ENCODE measurements at places on chromosomes 12 and 14. TPM values are rescaled to one million over a fixed set of nuclear protein-coding genes. Genes with fewer than 3 reads are reported as not detected.

DNA sequence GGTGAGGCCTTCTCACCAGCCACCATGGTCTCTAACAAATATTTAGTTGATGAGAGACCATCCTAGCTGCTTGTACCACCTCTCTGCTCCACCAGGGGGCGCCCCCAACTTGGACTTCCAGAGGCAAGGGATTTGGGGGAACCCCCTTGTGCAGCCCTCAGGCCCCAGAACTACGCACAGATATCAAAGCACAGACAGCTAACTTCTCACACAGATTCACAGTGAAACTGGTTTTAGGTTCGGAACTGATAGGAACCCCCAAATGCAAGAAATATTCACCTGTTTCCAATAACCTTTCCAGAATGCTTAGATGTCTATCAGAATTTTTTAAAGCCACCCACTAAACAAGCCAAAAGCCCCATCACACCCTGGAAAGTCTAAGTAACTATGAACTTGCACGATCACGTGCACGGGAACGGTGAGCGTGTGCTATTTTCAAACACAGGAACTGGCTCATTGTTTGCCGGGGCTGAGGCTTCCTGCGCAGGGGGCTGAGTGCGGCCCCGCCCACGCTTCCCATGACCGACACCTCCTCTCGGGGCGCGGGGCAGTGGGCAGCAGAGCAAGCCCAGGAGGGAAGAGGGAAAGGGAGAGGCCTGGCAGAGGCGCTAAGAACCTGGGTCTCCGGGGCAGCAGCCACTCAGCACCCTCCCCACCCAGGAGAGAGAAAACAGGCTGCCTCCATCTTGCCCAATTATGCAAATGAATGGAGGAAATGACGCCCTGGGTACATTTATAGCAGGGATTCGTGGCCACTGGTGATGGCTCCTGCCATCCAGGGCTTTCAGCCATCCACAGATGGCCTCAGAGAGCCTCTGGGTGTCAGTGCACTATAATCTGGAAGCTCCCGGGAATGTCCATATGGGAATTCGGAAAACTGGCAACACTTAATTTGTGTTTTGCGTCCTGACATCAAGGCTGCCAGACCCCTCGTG is 79.4 kb upstream of the GPR68 start:
- peaks cover 87% of the 10 kb centered on the region for H3K36me3 ChIP-seq
- peak overlapping the region; percentile 39 for H3K4me3 ChIP-seq
- DNase-seq, result peak; percentile 82
- H3K27me3 ChIP-seq, result no peaks in the 10 kb centered on the region
- H3K27ac ChIP-seq, result peak overlapping the region; percentile 92

AMDHD1 gene
- polyA plus RNA-seq, result 0.43 TPM

- no peaks in the 10 kb centered on the region for H3K27me3 ChIP-seq
- no peak overlapping the region for H3K27ac ChIP-seq
- H3K4me1 ChIP-seq, result peaks cover 26% of the 10 kb centered on the region
- no peaks in the 10 kb centered on the region for H3K36me3 ChIP-seq
- no peak for DNase-seq
Measured at GRCh38 chr12:56987011-56987410, 19.3 kb downstream of the ZBTB39 start.

CLECL1 gene
- 3.5 TPM for polyA plus RNA-seq

AICDA gene
- 0.13 TPM for polyA plus RNA-seq

DNA sequence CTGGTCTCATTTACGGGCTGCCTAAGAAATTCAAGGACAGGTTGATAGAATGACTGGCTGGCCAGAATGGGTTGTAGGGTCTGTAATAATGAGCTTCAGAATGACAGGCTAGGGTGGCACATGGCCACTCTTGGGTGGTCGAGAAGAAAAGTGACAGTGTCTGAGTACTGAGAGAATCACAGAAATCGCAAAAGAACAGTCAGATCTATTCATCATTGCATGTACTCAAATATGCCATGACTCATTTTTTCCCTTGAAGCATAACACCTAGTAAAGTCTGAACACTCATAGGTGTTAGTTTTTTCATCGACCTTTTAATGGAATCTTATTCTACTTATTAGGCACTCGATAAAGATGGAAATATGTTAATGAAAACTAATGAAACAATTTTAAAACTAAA is 37.8 kb upstream of the SEL1L start:
- H3K27ac ChIP-seq, result no peak overlapping the region
- H3K4me3 ChIP-seq, result no peak overlapping the region
- DNase-seq, result no peak
- no peaks in the 10 kb centered on the region for H3K36me3 ChIP-seq
- H3K27me3 ChIP-seq, result no peaks in the 10 kb centered on the region
- no peaks in the 10 kb centered on the region for H3K4me1 ChIP-seq

DNA sequence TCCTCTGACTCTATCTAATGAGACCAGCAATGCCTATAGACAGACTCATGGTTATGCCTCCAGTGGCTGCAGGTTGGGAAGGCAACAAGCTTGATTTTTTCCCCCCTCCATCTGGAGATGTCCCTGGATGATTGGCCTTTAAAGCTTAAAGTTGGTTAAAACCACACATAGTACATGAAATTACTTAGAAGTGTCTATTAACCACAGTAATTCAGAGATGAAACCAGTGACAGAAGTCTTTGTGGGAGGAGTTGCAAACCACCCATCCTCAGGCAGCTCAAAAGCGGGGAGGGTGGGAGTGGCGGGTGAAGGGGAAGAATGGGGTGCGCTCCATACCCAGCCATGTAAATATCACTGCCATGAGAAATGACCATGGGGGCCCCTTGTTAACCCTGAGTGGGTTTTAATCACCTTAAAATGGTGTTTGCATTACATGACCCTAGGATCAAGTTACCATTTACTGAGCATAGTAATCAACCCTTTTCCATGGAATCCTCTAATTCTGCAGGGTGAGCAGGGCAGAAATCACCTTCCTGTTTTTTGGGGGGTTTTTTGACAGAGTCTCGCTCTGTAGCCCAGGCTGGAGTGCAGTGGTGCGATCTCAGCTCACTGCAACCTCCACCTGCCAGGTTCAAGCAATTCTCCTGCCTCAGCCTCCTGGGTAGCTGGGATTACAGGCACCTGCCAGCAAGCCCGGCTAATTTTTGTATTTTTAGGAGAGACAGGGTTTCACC is 133.5 kb downstream of the FOXN3 start:
- H3K27ac ChIP-seq, result no peak overlapping the region
- peaks cover 16% of the 10 kb centered on the region for H3K36me3 ChIP-seq
- H3K4me3 ChIP-seq, result no peak overlapping the region
- no peak for DNase-seq
- no peaks in the 10 kb centered on the region for H3K27me3 ChIP-seq
- H3K4me1 ChIP-seq, result no peaks in the 10 kb centered on the region

PLEKHD1 gene
- not detected for polyA plus RNA-seq
